ENCODE measurements at places on chromosomes 2 and 18.

DNA sequence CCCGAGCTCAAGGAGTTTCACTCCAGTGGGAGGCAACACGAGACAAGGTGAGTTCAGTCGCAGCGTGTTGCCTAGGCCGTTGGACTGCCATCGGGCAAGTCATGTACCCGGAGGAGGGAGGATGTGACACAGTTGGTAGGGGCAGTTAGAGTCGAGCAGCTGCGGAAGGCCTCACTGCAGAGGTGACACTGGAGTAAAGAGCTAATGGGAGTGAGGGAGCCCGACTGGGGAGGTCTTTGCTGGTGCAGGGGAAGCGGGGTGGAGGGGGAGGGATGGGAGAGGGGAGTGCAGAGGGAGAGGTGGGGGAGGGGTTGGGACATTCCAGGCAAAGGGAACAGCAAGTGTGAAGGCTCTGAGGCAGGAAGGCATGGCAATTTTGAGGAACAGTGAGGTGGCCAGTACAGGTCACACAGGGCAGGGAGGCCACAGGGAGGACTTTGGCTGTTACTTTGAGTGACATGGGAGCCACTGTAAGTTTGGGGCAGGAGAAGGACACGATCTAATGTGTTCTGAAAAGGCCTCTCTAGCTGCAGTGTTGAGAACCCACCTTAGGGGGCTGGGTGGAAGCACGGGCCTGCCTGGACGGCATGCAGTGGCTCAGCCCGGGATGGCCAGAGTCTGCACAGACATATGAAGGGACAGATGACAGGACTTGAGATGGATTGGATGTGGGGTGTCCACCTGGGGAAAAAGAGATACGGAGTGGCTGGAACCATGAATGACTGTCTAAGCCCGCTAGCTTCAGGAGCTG lies 61.1 kb downstream of the KCNF1 start:
- DNase-seq = no peak

DNA sequence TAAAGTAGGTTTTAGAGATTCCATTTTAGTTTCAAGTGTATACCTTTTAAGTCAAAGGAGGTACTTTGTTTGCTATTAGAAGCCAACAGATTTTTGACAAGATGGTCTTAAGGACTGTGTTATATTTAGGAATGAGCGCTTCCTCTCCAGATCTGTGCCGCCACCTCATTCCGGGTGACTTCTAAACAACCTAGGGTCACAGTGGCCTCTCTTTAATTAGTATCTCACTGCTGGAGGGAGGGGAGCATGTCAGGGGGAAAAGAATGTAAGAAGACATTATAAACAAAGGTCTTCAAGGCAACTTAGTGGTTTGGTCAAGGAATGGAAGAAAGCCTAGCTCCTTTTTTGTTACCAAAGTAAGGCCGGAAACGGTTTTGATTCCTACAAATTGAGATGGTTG lies 67.0 kb downstream of the RBMS1 start:
- DNase-seq = no peak

GRCh38 chr2:138364554-138365162 lies 136.9 kb upstream of the SPOPL start:
- DNase-seq = peak; percentile 39

GRCh38 chr2:68594674-68595492 lies 48.5 kb upstream of the PROKR1 start:
- peak; percentile 54 for DNase-seq

DNA sequence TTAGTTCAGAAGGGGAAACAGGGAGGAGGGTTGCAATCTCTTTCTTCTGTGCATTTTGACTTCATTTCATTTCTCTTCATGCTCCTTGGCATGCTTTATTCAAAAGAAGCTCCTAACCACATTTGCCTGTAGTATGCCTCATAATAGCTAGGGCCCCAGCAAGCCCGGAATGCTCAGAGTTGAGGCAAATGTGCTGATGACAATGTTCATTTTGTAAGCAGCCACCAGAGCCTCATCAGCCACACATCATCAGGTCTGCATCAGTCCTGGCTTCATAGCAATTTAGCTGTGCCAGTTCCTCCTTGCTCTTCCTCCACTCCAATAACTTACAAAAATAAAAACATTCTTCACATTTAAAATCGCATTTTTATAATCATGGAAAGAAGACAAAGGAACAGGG lies 65.4 kb upstream of the MMADHC start:
- peak; percentile 32 for DNase-seq

- no peak for DNase-seq
Observed at GRCh38 chr2:99619151-99619550, 129.3 kb upstream of the REV1 start.

DNA sequence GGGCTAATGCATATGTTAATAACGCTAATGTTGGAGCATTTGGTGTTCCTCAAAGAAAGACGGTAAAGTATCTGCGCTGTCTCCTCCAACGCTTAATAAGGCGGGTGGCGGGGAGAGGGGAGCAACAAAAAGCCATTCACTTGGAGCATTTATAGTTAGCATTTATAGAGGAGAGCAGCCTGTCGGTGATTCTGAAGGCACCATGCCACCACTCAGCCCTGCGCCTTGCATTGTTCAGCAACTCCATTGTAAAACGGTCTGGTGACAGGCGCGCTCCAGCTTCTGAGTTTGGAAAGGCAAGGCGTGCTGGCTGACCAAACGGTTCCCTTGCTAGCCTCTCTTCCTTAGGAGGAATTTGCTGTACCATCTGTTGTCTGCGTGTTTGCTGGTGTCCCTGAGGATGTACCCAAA lies 83.9 kb downstream of the LYPD1 start:
- no peak for DNase-seq

DNA sequence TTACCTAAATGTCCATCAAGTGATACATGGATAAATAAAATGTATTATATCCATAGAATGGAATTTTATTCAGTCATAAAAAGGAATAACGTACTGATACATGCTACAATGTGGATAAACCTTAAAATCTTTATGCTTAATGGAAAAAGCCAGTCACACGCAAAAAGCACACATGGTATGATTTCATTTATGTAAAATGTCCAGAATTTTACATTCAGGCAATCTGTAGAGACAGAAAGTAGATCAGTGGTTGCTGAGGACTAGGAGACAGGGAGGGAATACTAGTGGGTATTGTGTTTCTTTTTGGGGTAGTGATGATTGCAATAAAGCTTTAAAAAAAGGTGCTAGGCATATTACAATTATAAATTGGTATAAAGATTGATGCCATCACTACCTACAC lies 30.7 kb upstream of the CD302 start:
- no peak for DNase-seq

DNA sequence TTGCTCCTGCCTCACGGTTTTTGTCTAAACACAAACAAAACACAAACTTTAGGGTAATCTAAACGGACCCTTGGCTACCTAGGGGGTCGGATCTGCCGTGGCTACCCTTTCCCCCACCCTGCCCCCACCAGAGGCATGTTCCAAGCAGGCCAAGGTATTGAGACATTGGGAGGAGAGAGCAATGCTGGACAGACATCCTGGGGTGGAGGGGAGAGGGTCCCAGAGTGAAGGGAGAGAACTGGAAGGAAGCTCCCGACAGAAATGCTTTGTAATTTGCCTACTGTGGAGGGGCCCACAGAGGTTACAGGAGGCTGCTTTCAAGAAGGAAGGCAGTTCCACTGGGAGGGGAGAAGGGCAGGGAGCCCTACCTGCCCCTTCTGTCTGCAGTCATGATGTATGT lies 13.9 kb upstream of the MAT2A start:
- DNase-seq = no peak

DNA sequence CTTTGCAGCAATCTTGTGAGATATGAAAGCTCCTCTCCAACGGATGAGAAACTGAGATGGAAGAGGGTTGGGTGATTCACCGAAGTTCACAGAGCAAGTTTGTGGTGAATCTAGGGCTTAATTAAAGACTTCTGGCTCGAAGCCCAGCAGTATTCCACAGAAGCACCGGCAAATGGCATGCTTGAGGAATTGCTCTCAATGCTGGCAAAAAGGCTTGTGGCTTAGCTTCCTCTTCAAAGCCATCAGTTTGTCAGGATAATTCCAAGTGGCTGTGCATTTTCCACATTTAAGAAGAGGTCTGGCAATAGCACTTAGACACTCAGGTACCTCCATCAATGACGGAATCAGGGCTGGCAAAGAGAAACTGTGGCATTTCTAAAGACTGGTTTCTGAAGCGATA lies 98.7 kb upstream of the SLC66A3 start:
- peak; percentile 98 for DNase-seq

GRCh38 chr2:14693874-14694273 lies 61.4 kb downstream of the LRATD1 start:
- no peak for DNase-seq

- no peak for DNase-seq
Observed at GRCh38 chr2:56198936-56199335, 15.1 kb downstream of the CCDC85A start.

- DNase-seq = no peak
Observed at GRCh38 chr18:79375441-79376154, 20.1 kb upstream of the NFATC1 start.

GRCh38 chr2:179861416-179862067 lies at the start of gene ZNF385B:
Gene ZNF385B (minus strand): TSS chr2:179861612.
- DNase-seq = peak; percentile 38

DNA sequence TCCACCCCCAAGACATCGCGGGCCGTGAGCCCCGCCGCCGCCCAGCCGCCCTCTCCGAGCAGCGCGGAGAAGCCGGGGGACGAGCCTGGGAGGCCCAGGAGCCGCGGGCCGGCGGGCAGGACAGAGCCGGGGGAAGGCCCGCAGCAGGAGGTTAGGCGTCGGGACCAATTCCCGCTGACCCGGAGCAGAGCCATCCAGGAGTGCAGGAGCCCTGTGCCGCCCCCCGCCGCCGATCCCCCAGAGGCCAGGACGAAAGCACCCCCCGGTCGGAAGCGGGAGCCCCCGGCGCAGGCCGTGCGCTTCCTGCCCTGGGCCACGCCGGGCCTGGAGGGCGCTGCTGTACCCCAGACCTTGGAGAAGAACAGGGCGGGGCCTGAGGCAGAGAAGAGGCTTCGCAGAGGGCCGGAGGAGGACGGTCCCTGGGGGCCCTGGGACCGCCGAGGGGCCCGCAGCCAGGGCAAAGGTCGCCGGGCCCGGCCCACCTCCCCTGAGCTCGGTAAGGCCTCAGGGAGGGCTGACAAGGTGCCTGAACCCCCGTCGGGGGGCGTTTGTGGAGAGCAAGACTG lies 14.2 kb downstream of the SPEG start:
- DNase-seq = no peak

GRCh38 chr2:109382951-109383350 lies 230.8 kb downstream of the SEPTIN10 start:
- peak; percentile 85 for DNase-seq

DNA sequence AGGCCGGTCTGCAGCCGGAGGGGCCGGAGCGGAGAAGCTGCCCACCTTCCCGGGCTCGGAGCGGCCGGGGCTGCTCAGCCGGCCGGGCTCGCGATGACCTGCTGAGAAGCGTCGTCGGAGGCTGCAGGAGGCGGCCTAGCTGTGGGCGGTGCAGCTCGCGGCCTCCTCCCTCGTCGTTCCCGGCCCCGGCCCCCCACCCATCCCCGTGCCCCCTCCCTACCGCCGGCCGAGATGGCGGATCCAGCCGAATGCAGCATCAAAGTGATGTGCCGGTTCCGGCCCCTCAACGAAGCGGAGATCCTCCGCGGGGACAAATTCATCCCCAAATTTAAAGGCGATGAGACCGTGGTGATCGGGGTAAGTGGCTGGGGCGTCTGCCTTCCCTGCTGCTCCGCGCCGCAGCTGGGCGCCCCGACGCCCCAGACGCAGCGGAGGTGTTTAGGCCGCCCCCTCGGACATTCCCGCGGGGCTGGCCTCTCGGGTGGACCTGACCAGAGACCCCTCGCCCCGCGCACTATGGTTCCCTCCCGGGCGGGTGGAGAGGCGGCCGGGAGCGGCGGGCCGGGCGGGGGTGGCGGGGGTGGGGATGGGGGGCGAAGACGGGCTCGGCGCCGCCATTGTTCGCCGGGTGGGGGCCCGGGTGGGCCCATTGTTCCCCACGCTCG lies 492 bp downstream of the KIF5C start:
- DNase-seq = no peak

DNA sequence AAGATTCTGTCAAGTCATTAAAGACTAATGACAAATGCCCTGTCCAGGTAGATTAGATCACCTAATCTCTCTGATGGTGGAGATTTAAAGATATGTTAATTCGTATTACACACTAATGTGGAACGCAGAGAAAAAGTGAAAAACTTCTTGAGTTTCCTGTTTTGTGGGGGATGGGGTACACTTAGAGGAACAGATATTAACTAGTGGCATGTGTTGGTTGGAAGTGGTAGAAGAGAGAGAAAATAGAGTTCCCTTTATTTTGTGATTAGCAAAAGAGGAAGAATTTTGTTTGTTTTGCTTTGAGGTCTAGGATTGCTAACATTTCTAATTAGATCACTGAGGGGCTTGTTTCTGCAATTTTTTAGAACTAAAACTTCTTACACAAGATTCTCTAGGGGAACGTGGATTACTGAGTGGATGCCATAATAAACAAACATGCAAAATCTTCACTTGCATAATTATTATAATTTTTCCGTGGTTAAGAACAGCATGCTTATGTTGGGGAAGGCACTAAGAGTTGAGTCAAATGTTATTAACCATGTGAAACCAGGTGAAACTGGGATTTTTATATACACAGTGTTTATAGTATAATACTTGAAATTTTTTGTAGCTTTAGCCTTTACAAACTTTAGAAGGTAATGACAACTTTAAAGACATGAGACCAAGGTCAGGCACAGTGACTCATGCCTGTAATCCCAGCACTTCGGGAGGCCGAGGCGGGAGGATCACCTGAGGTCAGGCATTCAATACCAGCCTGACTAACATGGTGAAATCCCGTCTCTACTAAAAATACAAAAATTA lies 97.4 kb upstream of the STK17B start:
- DNase-seq = peak; percentile 78

DNA sequence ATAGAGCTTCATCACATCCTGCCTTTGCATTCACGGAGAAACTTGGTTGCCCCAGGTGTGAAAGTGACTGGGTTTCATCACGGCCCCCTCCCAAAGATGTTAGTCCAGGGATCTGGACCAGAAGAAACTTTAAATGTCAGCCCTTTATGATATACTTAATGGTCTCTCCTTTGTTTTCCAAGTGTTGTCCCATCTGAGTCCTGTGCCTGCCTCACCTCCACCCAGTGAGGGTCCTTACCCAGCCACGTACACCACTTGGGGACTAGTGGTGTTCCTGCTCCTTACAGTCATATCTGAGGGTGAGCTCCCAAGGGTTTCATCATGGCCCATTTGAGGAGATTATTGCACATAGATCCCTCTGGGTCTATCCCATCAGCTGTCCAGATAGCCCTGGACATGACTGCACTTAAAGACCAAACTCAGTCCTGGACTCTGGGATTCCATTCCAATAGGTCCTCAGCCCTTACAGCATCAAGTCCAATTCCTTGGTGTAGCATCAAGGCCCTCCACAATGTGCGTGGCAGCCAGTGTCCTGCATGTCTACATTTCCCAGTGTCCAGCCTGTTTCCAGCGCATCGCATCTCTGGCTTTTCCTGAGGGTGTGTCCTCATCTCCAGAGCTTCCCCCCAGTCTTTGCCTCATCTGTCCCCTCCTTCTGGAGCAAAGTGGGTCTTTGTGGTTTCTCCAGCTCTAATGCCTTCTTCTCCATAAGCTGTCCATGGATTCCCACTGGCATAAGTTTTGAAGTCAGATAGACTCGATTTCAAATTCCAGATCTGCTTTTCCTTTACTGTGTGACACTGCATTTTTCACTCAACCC lies 351.6 kb downstream of the MYCN start:
- DNase-seq = no peak

GRCh38 chr2:172097557-172098131 lies 5.1 kb downstream of the DLX2 start:
- no peak for DNase-seq

All from fibroblast of lung (primary cell).